ENCODE measurements at places on chromosomes 7 and 10.

GRCh38 chr7:130938661-130939060 is 204.7 kb upstream of the KLF14 start:
- no peak for DNase-seq

- DNase-seq = no peak
Observed at GRCh38 chr10:13365243-13365642, 17.1 kb upstream of the SEPHS1 start.

GRCh38 chr10:70858759-70859158 is 29.6 kb downstream of the PCBD1 start:
- DNase-seq = no peak

DNA sequence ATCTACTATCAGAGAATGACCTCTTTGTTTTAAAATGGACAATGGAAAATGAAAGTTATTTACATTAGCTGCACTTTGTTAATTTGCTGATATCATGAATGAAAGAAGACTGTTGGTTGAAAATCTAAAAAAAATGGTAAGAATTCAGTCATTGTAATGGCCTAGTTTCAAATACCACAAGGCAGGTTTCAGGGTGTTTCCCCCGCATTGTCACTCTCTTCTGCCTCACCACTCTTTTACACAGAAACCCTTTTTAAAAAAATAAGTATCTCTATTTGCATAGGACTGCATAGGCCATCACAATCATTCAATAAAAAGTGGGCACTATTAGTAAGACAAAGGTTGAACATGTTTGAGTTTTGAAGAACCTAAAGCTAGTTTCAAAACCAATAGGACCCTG is 737.1 kb downstream of the INHBA start:
- no peak for DNase-seq

DNA sequence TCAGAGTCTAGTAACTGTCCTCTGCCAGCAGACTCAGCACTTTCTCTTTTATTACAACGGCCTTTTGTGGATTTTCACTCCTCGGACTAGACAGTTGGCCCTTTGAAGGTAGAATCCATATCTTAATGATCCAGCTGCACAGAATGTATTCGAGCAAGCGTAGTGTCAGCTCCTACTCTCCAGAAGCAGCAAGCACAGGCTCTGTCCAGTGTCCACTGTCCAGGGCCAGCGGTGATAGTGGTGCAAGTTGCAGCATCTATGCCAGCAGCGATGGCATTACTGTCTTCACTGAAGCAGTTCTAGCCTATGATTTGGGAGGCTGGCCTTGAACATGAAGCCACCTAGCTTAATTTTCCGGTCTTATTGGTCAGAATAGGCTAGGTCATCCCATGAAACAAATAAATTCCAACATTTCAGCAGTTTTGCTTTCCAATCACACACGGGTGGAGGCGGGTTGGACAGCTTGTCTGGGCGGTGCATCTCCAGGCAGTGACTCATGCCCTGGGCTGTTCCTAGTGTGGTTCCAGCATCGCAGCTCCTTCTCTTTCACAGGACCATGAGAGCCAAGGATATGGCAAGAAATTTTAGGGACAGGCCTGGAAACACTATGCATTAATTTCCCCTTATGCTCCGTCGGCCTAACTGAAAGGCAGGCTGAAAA is 108.6 kb upstream of the KCNMA1 start:
- no peak for DNase-seq

DNA sequence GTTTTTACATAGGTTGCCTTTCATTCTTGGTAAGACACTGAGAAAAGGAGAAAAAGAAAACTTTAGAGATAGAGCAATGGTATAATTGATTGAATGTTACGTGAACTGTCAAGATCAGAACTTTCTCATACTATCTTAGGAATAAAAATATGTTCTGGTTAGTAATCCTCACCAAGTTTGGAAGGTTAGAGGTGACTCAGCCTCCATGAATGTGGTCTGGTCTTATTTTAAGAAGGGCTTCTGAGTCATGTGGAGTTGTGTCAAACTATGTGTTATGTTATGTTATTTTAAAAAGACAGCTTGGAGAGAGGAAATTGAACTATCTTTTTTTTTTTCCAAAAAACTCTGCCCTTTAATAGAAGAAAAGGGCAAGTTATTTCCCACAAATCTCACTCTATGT is 458.6 kb upstream of the KLF6 start:
- peak; percentile 92 for DNase-seq

- peak; percentile 60 for DNase-seq
Observed at GRCh38 chr10:60816628-60817397, 38.5 kb downstream of the CDK1 start.

- DNase-seq = no peak
Observed at GRCh38 chr7:953547-954327, 743 bp downstream of the ADAP1 start.

DNA sequence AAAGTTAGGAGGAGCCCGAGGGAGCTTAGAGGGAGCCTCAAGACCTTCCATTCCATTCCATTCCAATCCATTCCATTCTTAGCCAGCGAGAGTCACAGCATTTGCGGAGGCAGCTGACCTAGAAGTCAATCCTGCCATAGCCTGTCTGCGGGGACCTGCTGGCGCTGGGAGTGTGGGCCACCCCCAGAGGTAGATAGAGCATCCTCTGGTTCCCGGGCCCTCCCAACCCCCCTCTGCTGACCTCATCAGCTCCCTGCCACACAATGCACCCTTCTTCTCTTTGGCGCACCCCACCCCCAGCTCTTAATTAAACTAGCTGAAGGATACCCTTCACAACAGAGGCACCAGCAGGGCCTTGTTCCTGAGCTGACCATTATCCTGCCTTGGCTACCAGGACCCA is 152.5 kb upstream of the ZMIZ1 start:
- no peak for DNase-seq

DNA sequence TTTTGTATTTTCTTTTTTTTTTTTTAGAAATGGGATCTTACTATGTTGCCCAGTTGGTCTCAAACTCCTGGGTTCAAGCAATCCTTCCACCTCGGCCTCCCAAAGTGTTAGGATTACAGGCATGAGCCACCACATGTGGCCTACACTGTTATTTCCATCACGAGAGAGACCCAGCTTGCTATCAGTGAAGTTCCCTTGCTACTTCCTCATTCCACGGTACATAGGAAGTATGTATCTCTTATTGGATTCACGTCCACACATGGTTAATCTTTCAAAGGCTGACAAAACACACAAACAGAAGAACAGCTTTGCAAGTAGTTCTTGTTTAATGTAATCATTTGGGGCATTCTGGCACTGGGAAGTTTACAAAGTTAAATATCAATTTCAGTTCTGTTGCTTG is 50.9 kb downstream of the DCLRE1A start:
- no peak for DNase-seq

GRCh38 chr10:36712695-36713094 is 412.7 kb upstream of the ANKRD30A start:
- no peak for DNase-seq

DNA sequence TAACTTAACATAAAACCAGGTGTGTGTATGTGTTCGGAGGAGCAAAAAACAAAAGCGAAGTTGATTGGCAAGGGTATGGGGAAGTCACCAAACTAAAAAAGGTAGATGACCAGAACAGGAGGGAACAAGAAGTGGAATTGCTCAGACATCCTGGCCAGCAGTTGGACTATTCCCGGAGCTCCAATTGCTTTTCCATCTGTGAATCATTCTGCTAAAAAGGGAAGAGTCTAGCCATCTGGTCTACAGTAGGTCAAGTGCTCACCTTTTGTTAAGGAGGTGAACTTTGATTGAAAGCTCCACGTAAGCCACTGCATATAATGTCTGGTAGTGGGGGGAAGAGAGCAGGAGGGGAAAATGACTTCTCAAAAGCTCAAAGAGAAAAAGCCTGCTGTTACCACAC is 50.0 kb upstream of the BET1 start:
- DNase-seq = no peak

Data from kidney glomerular epithelial cell (primary cell).